ENCODE measurements at places on chromosomes 7 and 10.
A peak's percentile ranks its signal among the peaks of the same experiment; 100 is the strongest.

GRCh38 chr10:80443531-80443974, 10.6 kb upstream of the TSPAN14 start:
- H3K27ac ChIP-seq: no peak overlapping the region
- no peak for DNase-seq
- H3K27me3 ChIP-seq: peaks cover 9% of the 10 kb centered on the region

DNA sequence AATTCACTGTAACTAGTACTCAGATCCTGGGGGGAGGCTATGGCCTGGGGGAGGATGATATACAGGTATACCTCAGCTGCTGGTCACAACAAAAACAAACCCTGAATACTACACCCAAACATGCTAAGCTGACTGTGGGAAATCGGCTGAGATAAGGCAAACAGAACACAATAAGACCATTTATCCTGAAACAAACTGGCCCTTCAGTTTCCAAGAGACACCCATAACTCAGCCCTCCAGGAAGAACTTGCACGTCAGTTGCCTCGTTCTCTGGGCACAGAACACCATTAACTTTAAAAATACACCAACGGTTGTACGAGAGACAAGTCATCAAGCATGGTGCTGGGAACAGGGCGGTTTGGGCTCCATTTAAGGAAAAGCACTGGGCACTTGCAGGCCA, 24.1 kb upstream of the KCNMA1 start:
- DNase-seq: no peak
- H3K4me3 ChIP-seq: no peak overlapping the region
- peaks cover 7% of the 10 kb centered on the region for H3K27me3 ChIP-seq
- no peak overlapping the region for H3K27ac ChIP-seq
- H3K4me1 ChIP-seq: no peaks in the 10 kb centered on the region
- no peaks in the 10 kb centered on the region for H3K36me3 ChIP-seq

- no peak for DNase-seq
- H3K27me3 ChIP-seq: no peaks in the 10 kb centered on the region
- no peak overlapping the region for H3K4me3 ChIP-seq
- H3K27ac ChIP-seq: no peak overlapping the region
- no peaks in the 10 kb centered on the region for H3K36me3 ChIP-seq
- H3K4me1 ChIP-seq: no peaks in the 10 kb centered on the region
These were observed 68.4 kb downstream of the ABCC2 start for GRCh38 chr10:99850767-99851340.

- H3K36me3 ChIP-seq: peaks cover 8% of the 10 kb centered on the region
- DNase-seq: no peak
- H3K4me1 ChIP-seq: peaks cover 3% of the 10 kb centered on the region
These were observed 56.7 kb downstream of the BTAF1 start for GRCh38 chr10:91980319-91980718.

DNA sequence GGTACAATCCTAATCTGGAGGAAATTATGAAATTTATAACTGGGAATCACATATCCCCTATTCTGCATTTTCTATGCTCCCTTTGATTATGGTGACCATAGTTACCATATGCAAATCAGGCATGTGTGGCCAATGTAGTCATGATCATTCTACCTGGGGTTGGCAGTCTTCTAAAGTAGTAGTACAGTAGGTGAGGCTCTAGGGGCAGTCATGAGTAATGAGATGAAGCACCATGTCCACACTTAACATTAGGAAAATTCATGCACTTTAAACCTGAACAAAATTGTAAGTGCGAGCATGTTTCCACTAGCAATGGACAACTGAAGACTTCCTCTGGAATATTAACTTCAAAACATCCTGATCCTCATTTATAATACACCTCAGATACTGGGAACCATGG, 545.9 kb downstream of the SUGCT start:
- no peak overlapping the region for H3K27ac ChIP-seq
- H3K4me1 ChIP-seq: no peaks in the 10 kb centered on the region
- no peak for DNase-seq
- H3K36me3 ChIP-seq: no peaks in the 10 kb centered on the region

- DNase-seq: peak; percentile 41
- no peaks in the 10 kb centered on the region for H3K4me1 ChIP-seq
- H3K36me3 ChIP-seq: no peaks in the 10 kb centered on the region
- no peak overlapping the region for H3K4me3 ChIP-seq
These were observed 5.8 kb upstream of the GGCT start for GRCh38 chr7:30510124-30511075.

DNA sequence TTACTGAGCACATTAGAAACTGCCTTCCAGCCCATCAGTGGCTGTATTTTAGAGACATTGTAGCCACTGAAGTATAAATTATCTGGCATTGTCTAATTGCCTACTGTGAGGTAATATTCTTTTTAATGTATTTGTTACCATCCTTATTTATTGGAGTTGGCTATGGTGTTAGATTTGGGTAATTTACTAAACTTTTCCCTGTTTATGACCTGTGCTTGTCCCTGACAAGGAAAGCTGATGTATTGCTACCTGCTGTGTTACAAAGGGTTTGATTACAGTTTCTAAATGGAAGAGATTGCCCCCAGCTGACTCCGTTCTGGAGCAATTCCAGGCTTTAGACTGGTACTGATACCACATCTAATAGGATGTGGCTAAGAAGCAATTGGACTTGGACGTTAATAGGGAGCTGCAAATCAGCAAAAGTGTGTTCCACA, 12.3 kb upstream of the ASCC1 start:
- DNase-seq: no peak

DNA sequence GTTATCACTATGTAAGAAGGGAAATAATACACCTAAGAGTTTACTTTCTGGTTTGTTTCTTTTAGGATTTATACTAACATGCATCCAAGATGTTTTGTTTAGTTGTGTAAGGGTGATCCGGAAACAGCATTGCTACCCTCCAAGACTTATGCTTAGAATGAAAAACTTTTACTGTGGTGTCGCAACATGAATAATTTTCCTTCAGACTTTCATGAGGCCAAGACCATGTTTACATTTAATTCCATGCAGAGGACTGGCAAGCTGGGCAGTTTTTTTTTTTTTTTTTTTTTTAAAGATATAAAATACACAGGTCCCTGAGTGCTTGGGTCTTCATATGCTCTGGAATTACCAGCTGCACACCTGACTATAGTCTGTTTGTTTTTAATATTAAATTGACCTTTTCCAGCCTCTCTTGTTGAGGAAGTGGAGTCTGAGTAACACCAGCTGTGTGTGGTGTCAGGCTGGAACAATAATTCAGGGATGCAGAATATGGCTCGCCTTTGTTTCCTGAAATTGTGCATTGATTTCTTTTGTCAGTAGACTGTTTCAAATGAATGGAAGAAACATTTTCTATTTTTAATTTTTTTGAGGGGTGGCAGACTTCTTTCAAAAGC, 81.7 kb downstream of the ST7 start:
- H3K27me3 ChIP-seq: no peaks in the 10 kb centered on the region
- peak; percentile 84 for DNase-seq

- no peak for DNase-seq
- no peaks in the 10 kb centered on the region for H3K4me1 ChIP-seq
- peaks cover 4% of the 10 kb centered on the region for H3K27me3 ChIP-seq
These were observed 56.5 kb upstream of the EEPD1 start for GRCh38 chr7:36096460-36097095.

GRCh38 chr10:114306116-114306973, 67.3 kb downstream of the VWA2 start:
- H3K36me3 ChIP-seq: no peaks in the 10 kb centered on the region
- H3K4me3 ChIP-seq: no peak overlapping the region
- H3K27me3 ChIP-seq: peaks cover 3% of the 10 kb centered on the region
- DNase-seq: peak; percentile 99
- H3K4me1 ChIP-seq: peaks cover 17% of the 10 kb centered on the region

GRCh38 chr10:59036311-59037017, 140.0 kb upstream of the PHYHIPL start:
- H3K4me1 ChIP-seq: no peaks in the 10 kb centered on the region
- H3K27me3 ChIP-seq: no peaks in the 10 kb centered on the region
- no peaks in the 10 kb centered on the region for H3K36me3 ChIP-seq
- no peak overlapping the region for H3K4me3 ChIP-seq
- no peak overlapping the region for H3K27ac ChIP-seq

GRCh38 chr7:23593706-23594105, 3.5 kb upstream of the CCDC126 start:
- H3K4me3 ChIP-seq: no peak overlapping the region
- H3K27ac ChIP-seq: no peak overlapping the region
- no peaks in the 10 kb centered on the region for H3K27me3 ChIP-seq
- H3K4me1 ChIP-seq: no peaks in the 10 kb centered on the region
- DNase-seq: no peak
- H3K36me3 ChIP-seq: no peaks in the 10 kb centered on the region

GRCh38 chr10:95644901-95645300, 11.6 kb downstream of the ALDH18A1 start:
- H3K4me1 ChIP-seq: no peaks in the 10 kb centered on the region
- no peak for DNase-seq
- H3K27me3 ChIP-seq: no peaks in the 10 kb centered on the region

DNA sequence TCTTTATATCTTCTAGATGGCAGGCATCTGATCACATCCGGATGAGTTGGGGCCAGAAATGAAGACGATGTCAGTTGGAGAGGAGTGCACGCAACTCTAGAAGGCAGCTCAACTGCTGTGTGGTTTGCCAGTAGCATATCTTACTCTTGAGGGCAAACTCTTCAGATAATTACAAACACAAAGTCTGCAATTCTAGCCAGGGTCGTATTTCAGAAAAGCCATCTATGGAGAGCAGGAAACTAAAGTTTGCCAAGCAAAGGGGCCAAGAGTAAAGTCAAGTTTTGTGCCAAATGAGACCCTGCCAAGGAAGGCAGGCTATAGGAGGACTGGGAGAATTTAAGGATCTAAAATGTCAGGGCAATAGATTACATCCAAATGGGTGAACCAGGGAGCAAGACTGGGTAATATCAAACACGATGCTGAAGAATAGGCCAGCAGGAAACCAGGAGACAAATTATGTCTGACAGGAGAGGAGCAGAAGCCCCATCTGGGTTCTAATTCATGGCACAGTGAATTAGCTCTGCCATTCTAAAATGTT, 312.5 kb upstream of the SEMA3C start:
- H3K27me3 ChIP-seq: no peaks in the 10 kb centered on the region
- H3K27ac ChIP-seq: no peak overlapping the region
- no peaks in the 10 kb centered on the region for H3K4me1 ChIP-seq
- DNase-seq: no peak

- no peaks in the 10 kb centered on the region for H3K36me3 ChIP-seq
- H3K27me3 ChIP-seq: peaks cover 34% of the 10 kb centered on the region
- no peak overlapping the region for H3K27ac ChIP-seq
These were observed 385 bp downstream of the IGF2BP3 start for GRCh38 chr7:23469961-23470250.

DNA sequence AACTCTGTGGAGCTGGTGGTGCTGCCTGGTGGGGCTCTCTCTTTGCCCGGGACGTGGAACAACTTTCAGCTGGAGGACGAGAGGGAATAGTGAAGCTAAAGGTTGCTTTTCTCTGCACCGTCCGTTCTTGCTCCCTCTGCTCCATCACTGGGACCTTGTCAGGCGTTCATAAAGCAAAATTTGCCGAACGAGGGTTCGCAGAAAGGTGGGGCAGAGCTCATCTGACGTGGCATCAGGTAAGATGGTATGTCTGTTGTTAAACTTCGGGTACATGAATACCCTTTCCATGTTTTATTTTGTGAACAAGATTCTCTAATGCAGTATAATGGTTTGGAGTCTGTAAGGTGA, 416 bp downstream of the BBS9 start:
- H3K27ac ChIP-seq: peak overlapping the region; percentile 49
- H3K4me3 ChIP-seq: peak overlapping the region; percentile 67
- DNase-seq: no peak

GRCh38 chr7:107643407-107643806, 17.2 kb upstream of the SLC26A4 start:
- H3K36me3 ChIP-seq: no peaks in the 10 kb centered on the region
- no peaks in the 10 kb centered on the region for H3K27me3 ChIP-seq
- peaks cover 2% of the 10 kb centered on the region for H3K4me1 ChIP-seq
- DNase-seq: peak; percentile 82

DNA sequence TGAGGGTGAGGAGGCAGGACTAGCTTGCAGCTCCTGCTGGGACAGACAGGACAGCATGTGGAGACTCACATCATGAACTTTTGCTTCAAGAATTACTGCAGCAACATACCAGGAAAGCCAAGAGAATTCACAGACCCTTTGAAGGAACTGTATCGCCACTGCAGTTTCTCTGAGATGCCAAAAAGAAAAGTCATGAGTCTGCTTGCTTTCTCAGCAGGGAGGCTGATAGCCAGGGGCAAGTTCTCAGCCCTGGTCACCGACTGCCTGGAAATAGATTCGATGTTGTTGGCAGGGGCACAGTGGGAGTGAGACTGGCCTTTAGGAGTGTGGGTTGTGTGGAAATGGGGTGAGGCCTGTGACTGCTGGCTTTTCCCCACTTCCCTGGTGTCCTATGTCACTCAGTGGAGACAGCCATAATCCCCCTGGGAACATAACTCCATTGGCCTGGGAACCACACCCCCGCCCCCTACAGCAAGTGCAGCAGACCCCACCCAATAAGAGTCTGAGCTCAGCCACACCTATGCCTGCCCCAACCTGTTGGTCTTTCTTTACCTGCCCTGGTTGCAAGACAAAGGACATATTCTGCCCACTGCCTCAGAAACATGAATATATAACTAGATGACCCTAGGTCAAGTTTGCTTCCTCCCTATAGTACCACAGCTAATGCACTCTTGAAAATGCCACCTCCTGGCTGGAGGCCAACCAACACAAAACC, 1.6 kb upstream of the SAMD9 start:
- H3K4me3 ChIP-seq: no peak overlapping the region
- H3K27ac ChIP-seq: no peak overlapping the region
- H3K36me3 ChIP-seq: no peaks in the 10 kb centered on the region
- no peaks in the 10 kb centered on the region for H3K27me3 ChIP-seq

DNA sequence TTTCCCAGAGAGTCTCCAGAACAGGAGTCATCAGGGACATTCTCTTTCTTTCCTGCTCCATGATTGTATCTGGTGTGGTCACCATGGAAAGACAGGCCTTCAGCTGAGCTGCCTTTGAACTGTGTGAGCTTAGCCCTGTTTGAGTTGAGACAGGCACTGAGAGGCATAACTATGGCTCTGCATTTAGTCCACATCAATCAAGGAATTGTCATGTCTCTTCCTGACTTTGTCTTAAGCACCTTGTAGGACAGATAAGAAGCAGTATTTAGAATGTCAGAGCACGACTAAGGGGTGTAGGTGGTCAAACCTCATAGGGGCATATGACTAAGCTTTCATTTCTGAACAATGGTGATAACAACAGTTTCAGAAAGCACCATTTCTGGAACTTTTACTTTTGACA, 53.5 kb downstream of the EPDR1 start:
- no peaks in the 10 kb centered on the region for H3K36me3 ChIP-seq
- no peaks in the 10 kb centered on the region for H3K27me3 ChIP-seq
- H3K4me3 ChIP-seq: no peak overlapping the region
- DNase-seq: peak; percentile 28
- no peak overlapping the region for H3K27ac ChIP-seq
